Calu3 (cell line): ENCODE measurements at places on chromosomes 5 and 9.

- DNase-seq: no peak
These were observed 1.2 kb upstream of the ADAMTS6 start for GRCh38 chr5:65482736-65483545.

- no peak for DNase-seq
These were observed 423.7 kb downstream of the ANXA1 start for GRCh38 chr9:73575101-73576060.

- no peak for DNase-seq
These were observed 17.2 kb upstream of the NFIB start for GRCh38 chr9:14331120-14331519.

DNA sequence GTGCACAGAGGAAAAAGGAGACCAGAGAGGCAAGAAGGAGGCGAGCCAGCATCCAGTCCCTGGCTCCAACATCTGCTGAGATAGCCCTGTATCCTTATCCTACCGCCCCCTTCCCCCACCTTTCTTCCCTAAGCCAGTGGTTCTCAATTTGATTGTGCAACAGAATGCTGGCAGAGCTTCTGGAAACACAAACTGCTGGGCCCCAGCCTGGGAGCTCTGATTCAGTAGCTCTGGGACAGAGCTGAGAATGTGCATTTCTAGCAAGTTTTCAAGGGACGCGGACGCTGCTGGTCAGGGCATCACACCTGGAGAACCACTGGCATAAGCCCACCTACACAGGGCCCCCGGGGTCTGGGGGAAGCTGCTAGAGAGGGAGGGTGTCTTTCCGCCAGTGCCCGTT lies 21.1 kb downstream of the AK8 start:
- DNase-seq: no peak

GRCh38 chr5:145697251-145697990 lies 137.7 kb downstream of the PRELID2 start:
- DNase-seq: peak; percentile 54

- peak; percentile 76 for DNase-seq
These were observed 188.7 kb downstream of the HSPA4 start for GRCh38 chr5:133240425-133241091.

DNA sequence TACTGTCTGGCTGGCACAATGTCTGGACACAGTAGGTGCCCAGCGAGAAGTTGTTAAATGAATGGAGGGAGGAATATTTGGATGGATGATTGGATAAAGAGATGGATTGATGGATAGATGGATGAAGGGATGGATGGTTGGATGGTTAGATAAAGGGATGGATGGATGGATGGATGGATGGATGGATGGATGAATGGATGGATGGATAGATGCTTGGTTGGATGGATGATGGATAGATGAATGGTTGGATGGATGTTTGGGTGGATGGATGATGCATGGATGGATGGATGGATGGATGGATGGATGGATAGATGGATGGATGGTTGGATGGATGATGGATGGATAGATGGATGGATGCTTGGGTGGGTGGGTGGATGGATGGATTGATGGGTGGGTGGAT lies 90.4 kb downstream of the UBE2QL1 start:
- no peak for DNase-seq

- DNase-seq: no peak
These were observed 32.1 kb downstream of the VCAN start for GRCh38 chr5:83503662-83504061.

GRCh38 chr5:6859951-6860638 lies 146.9 kb downstream of the TENT4A start:
- no peak for DNase-seq

GRCh38 chr5:134608555-134608954 lies 24.1 kb downstream of the SAR1B start:
- no peak for DNase-seq

DNA sequence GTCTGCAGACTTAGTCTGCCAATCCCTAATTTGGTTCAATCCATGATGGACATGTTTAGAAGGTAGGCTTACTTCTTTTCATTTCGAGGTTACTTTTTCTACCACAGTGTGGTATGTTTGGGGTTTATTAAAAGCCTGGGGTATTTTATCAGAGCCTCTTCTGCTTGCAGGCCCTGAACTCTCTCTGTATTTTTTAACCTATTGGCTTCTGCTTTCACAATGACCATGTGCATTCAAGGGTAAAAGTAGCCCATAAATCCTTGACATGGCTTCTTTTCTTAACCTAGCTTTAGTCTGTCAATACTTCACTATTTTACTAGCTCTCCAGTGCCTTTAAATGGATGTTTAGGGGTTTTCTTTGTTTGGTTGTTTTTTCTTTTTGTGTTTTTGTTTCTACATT lies 286.6 kb downstream of the FER start:
- DNase-seq: no peak

- no peak for DNase-seq
These were observed 27.3 kb upstream of the SHB start for GRCh38 chr9:38096238-38096805.

DNA sequence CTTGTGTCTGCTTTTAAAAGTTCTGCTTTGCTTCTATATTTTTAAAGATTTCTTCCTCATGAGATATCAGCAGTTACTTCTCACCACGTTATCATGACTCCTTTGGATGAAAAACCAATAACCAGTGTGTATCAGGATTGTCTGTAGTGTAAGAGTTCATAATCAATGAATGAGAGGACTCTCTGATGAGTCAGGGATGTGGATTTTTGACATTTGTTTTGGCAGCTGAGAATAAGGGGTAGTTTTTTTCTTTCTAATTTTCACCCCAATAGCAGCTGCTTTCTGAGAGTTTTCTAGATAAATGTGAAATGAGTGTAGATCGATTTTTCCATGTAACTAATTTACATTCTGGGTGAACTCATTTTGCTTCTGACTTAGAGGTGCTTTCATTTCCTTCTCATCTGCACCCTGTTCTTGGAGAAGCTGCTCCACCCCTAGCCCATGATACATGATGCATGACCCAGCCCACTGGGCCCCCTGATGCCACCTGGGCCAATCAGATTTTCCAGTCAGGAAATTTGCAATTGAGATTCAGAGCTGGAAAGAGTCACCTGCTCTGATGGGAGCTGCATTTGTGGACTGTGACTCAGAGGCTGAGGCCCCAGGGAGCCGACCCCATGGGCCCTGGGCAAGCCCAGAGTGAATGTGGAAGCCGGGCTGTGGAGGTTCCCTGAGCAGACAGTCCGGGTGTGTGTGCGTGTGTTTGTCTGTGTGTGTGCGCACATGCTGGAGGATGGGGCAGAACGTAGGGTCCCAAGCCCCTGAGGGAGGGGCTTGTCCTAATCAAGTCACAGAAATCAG lies 159.3 kb downstream of the RGS3 start:
- peak; percentile 83 for DNase-seq

GRCh38 chr5:5155617-5156016 lies 15.5 kb downstream of the ADAMTS16 start:
- no peak for DNase-seq

DNA sequence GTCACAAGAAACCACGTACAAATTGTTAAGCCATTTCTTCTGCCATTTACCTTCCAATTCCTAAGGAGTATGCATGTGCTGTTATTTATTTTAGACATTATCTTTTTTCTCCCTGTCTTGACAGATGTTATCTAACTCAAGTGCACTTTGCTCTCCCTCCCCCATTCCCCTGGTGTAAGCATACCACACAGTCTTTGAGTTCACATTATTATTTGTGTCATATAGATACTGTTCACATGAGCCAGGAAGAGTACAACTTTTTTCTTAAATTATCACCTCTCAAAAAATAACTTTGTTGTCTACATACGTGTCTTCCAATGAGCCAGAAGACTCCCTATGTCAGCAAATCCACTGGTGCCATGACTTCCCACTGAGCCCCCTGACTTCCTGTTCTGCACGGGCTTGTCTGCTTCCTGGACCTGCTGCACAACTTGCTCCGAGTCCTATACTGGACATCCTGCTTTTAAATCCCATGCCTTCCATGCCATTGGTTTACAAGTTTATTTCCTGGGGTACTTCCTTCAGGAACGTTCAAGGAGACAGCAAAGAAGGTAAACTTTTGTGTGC lies 19.9 kb upstream of the FAM120A start:
- DNase-seq: no peak

GRCh38 chr5:73263001-73263710 lies 90.2 kb downstream of the TMEM174 start:
- no peak for DNase-seq

DNA sequence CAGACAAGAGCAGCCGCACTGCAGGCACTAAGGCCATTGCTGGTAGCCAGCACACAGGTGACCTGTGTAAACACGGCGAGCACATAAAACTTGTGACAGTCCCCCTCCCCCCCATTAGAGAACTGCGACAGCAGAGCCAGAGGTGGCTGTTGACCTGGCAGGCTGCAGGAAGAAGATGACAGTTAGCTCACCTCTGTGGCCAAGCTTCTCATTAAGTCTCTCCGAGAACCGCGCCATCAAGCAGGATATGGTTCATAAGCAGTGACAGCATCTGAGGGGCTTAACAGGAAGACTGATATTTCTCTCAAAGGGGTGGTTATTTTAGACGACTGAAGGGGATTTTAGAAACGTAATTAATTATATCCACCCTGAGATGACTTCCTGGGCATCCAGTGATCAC lies 5.2 kb downstream of the SURF4 start:
- DNase-seq: no peak

DNA sequence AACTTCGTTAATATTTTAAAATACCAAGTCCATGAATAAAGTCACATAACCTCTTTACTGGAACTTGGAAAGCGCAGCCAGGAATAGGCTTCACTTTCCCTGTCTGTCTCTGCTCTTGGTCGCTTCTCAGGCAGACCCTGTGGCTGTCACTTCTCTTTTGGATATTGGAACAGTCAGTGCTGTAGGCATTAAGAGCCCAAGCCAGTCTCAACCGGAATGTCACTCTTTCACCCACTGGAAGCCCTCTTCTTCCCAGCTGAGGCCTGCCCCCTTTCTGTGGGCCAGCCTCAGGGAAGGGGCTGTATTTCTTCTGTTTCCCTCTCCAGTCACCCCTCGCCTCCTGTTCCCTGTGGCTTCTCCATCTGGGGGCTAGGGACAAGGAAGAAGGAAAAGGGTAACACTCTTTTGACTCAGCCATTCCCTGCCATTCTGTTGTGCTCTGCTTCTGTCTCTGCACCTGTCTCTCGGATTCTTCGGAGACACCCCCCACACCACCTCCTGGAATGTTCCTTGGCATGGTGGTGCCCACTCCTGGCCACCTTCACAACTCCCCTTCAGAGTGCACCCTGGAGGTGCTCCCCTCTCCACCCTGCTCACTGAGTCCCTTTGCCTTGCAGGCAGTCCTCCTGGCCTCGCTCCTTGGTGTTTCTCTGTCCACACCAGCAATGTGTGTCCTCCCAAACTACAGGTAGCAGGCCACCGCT lies 103.4 kb downstream of the TRIO start:
- no peak for DNase-seq

GRCh38 chr5:77853353-77853907 lies 77.3 kb upstream of the TBCA start:
- DNase-seq: no peak

- no peak for DNase-seq
These were observed 949.7 kb upstream of the NUDT12 start for GRCh38 chr5:104512063-104512825.

- no peak for DNase-seq
These were observed 893 bp upstream of the SH2D3C start for GRCh38 chr9:127779136-127779981.

DNA sequence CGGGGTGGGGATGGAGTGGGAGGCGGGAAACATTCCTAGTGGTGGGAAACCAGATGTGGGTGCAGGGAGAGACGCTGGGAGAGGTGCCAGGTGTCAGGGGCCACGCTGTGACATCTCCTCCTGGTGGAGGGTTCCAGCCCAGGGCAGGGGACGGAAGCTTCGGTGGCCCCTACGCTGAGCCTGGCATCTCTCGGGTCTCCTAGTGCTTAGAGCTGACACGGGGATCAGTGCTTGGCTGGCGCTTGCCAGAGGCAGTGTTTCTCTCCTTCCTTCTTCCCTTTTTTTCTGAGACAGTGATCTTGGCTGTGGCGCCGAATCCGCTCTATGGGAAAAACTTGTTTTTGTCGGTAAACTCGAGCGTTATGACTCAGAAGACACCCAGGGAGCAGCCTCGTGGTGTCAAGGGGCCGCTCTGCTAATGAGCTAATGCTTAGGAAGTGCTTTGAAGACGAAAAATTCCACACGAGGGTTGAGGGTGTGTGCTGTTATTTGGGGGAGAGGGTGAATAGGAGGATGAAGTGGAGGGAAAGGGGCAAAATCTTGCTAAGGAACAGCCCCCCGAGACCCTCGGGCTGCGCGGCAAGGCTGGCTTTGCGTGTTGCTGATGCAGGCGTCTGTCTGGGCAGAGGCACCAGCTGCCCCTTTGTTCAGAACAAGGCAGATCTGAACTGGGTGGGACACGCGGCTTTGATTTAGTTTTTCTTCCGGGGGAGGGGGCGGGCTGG lies 20.4 kb upstream of the IER5L start:
- DNase-seq: no peak

DNA sequence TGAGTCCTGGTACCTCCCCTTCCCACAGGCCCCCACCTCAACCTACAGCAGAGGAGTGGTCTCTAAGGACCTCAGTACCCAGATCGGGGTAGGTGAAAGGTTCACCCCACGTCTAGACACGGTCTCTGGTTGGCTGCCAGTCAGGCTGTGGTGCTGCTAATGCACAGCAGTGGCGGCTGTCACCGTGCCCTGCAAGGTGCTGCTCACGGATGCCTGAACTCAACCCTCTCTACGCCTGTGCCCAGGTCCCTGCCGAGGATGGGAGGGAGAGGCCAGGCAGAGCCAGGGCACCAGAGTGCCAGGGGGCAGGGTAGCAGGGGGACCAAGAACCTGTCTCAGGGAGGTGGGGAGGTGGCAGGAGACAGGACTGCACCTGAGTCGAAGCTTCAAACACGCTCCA lies 14.3 kb downstream of the IER5L start:
- no peak for DNase-seq

GRCh38 chr5:81854485-81854884 lies 103.6 kb upstream of the SSBP2 start:
- no peak for DNase-seq

GRCh38 chr9:128823362-128823902 lies 5.1 kb downstream of the ENDOG start:
- no peak for DNase-seq

DNA sequence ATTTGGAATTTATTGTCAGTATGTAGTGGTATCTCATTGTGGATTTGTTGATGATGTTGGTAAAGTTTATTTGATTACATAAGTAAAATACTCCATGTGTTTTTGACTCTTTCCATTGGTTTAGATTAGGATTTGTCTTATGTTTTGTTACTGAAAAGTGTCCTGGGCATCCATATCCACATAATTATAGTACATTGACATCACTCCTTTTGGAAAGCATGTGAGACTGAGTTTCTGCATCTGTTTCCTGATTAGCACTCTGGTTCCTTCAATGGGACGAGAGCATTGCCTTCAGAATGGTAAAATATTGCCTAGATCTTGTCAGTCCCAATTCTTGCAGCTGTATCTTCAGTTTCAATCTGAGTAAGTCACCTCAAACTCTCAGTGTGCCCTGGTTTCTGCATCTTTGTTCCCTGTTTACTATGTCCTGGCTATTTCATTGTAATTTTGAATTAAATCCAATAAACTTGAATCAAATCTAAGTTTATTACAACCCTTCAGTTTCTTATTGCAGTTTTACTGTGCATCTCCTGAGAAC lies 128.1 kb downstream of the FBXO38 start:
- DNase-seq: no peak
